ENCODE measurements at places on chromosomes 1 and 21. TPM values are rescaled to one million over a fixed set of nuclear protein-coding genes. Genes with fewer than 3 reads are reported as not detected.

GRCh38 chr1:171916315-171916771, 75.0 kb downstream of the DNM3 start:
- no peaks in the 10 kb centered on the region for H3K36me3 ChIP-seq
- no peaks in the 10 kb centered on the region for H3K27me3 ChIP-seq
- H3K4me1 ChIP-seq, result no peaks in the 10 kb centered on the region
- DNase-seq, result no peak

DNA sequence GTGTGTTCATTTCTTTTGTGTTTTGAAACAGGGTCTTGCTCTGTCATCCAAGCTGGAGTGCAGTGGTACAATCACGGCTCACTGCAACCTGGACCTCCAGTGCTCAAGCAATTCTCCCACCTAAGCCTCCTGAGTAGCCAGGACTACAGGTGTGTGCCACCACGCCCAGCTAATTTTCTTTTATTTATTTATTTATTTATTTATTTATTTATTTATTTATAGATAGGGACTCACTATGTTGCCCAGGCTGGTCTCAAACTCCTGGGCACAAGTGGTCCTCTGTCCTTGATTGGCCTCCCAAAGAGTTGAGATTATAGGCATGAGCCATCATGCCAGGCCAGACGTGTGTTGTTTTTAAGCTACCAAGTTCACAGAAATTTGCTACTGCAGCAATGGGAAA, 43.8 kb upstream of the TLR5 start:
- H3K36me3 ChIP-seq, result no peaks in the 10 kb centered on the region
- no peak overlapping the region for H3K4me3 ChIP-seq
- DNase-seq, result no peak

- H3K27ac ChIP-seq, result peak overlapping the region; percentile 21
- H3K4me1 ChIP-seq, result no peaks in the 10 kb centered on the region
- H3K27me3 ChIP-seq, result no peaks in the 10 kb centered on the region
- no peak overlapping the region for H3K4me3 ChIP-seq
- no peaks in the 10 kb centered on the region for H3K36me3 ChIP-seq
Measured at GRCh38 chr1:174818951-174819350, 180.8 kb upstream of the CACYBP start.

Gene WRAP73
- 51.7 TPM for total RNA-seq

DNA sequence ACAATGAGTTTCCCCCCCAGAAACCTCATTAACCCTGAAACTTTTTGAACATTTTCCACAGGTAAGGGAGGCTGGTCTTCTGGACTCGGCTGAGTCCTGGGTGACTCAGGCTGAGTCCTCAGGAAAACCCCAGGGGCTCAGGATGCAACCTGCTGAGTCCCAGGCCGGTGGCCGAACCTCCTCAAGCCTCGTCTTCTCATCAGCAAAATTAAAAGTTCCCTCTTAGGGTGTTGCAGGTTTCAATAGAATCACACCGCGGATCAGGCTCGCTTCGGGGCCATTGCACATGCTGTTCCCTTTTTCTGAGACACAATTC, 35.0 kb upstream of the GRHL3 start:
- H3K27me3 ChIP-seq, result no peaks in the 10 kb centered on the region
- H3K4me3 ChIP-seq, result no peak overlapping the region
- no peak for DNase-seq

DNA sequence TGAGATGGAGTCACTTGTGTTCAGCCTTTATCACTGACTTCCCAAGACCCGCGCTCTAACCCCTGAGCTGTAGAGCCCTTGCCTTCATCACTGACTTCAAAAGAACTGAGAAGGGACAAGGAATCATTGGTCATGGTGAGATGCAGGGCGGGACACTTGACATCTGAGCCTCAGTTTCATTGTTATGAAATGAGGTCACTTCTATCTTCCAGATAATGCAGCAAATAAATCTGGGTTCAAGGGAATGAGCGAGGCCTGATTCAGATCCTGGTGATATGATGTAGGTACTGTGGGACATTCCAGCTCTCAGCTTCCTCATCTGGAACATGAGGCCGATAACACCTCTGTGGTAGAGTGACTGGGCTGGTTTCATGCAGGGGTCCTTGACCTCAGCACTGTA, 13.8 kb downstream of the KAZN start:
- no peaks in the 10 kb centered on the region for H3K4me1 ChIP-seq
- no peaks in the 10 kb centered on the region for H3K36me3 ChIP-seq
- H3K27me3 ChIP-seq, result no peaks in the 10 kb centered on the region
- H3K27ac ChIP-seq, result no peak overlapping the region

- H3K36me3 ChIP-seq, result peaks cover 13% of the 10 kb centered on the region
- H3K27ac ChIP-seq, result peak overlapping the region; percentile 41
- no peak for DNase-seq
- peak overlapping the region; percentile 44 for H3K4me3 ChIP-seq
- H3K27me3 ChIP-seq, result no peaks in the 10 kb centered on the region
Measured at GRCh38 chr21:34524646-34525601, 12.9 kb upstream of the KCNE1 start.

DNA sequence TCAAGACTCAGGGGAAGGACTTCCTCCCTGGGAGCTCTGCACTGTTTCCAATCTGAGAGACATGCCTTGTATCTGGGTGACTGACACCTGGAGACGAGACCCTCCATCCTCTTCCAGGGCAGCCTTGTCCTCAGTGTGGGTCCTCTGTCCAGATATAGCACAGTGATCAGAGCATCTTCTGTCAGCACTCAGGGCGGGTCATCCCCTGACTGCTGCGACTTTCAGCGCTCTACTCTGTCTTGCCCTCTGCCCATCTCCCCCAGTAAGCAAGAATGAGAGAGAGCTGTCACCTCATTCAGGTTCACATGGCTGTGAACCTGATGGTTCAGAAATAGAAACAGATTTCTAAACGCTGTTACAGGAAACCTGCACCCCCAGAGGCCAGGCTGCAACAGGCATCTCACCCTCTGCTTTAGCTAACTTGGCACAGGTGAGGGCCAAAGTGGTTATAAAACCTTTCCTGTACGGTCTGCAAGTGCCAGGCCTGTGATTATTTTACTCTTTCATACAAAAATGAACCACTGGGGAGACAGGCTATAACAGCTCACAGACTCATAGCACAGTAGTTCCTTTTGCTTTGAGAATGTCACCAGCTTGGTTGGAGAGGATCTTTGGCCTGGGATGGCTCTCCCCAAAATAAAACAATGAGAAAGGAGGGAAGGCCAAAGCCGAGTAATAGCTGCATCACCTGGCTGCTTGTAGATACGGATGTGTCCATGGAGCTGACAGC, 11.4 kb upstream of the TENT5C start:
- peak; percentile 23 for DNase-seq
- no peaks in the 10 kb centered on the region for H3K27me3 ChIP-seq
- no peak overlapping the region for H3K4me3 ChIP-seq
- no peaks in the 10 kb centered on the region for H3K36me3 ChIP-seq

DNA sequence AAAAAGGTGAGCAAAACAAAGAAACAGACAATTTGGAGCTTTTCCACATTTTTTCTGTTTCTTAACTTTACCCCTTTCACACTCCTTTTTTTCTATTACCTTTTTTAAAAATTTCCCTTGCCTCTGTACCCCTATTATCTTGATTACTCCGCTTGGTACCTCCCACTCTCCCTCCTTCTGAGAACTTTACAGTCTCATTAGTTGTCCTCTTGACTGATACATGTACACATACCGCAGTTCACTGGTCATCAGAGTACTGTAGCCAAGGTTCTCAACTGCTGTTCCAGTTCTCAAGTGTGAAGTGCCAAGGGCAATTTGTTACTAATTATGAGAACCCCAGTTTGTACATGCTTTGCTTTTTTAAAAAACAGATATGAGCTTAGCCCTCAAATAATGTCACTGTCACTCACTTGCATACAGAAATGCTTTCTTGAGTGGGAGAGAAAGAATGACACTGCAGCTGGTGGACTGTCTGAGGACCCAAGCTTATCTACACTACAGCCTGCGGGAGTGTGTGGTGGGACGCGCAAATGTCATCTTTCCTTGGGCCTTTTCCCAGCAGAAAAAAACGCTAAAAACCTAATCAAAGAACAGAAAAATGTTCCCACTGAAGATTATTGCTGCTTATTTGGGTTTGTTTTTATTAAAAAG, 160.8 kb downstream of the DISP1 start:
- H3K27me3 ChIP-seq, result no peaks in the 10 kb centered on the region
- DNase-seq, result no peak
- peaks cover 10% of the 10 kb centered on the region for H3K4me1 ChIP-seq
- H3K4me3 ChIP-seq, result no peak overlapping the region
- no peaks in the 10 kb centered on the region for H3K36me3 ChIP-seq

Gene FMOD
- total RNA-seq, result 33.8 TPM

- peaks cover 6% of the 10 kb centered on the region for H3K4me1 ChIP-seq
Measured at GRCh38 chr1:167122568-167122967, 28.7 kb downstream of the STYXL2 start.

Gene GRIK1
- 7.4 TPM for total RNA-seq

DNA sequence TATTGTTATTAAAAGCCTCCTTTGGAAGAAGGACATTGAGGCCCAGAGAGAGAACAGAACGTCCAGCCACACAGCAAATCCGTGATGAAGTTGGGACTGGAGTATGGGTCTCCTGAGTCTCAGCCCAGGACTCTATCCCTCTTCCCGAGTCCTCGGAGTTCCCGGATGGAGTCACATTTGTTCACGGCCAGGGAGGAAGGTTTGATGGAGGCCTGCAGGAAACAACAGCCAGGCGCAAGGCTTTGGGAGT, 357 bp upstream of the TXLNA start:
- no peak for DNase-seq
- peaks cover 13% of the 10 kb centered on the region for H3K36me3 ChIP-seq
- H3K27ac ChIP-seq, result peak overlapping the region; percentile 87
- H3K4me1 ChIP-seq, result peaks cover 11% of the 10 kb centered on the region
- no peaks in the 10 kb centered on the region for H3K27me3 ChIP-seq

DNA sequence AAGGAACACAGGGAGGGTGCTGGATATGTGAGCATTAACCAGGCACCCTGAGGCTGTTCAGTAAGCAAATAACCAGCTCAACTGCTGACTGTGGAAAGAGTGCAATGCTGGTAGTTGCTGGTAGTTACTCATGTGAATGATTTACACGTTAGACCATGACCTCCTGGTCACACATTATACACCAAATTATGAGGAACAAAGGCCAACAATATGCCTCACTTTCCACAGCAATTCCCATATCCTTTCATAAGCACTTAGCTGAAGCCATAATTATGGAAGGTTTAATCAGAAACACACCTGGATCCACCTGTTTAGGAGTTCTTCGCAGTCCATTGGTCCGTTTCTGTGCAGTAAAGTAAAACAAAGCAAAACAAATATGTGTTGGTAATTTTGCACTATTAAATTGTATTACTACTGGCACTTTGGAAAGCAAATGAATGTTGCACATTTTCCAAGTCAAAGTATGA, 281.8 kb downstream of the VAV3 start:
- H3K27me3 ChIP-seq, result no peaks in the 10 kb centered on the region
- no peaks in the 10 kb centered on the region for H3K4me1 ChIP-seq
- peak overlapping the region; percentile 65 for H3K27ac ChIP-seq

GRCh38 chr21:26112127-26112742, 58.3 kb downstream of the APP start:
- H3K4me3 ChIP-seq, result no peak overlapping the region
- DNase-seq, result no peak

Gene VTCN1
- total RNA-seq, result not detected

- no peaks in the 10 kb centered on the region for H3K4me1 ChIP-seq
- no peaks in the 10 kb centered on the region for H3K27me3 ChIP-seq
- no peaks in the 10 kb centered on the region for H3K36me3 ChIP-seq
- DNase-seq, result no peak
- no peak overlapping the region for H3K4me3 ChIP-seq
Measured at GRCh38 chr1:86541859-86542258, 5.0 kb upstream of the CLCA4 start.

- no peak overlapping the region for H3K27ac ChIP-seq
- H3K36me3 ChIP-seq, result no peaks in the 10 kb centered on the region
- no peaks in the 10 kb centered on the region for H3K4me1 ChIP-seq
- no peak for DNase-seq
- no peak overlapping the region for H3K4me3 ChIP-seq
Measured at GRCh38 chr1:200368556-200368955, 41.3 kb downstream of the ZNF281 start.

- H3K4me1 ChIP-seq, result peaks cover 12% of the 10 kb centered on the region
- no peaks in the 10 kb centered on the region for H3K27me3 ChIP-seq
- no peak overlapping the region for H3K4me3 ChIP-seq
- no peaks in the 10 kb centered on the region for H3K36me3 ChIP-seq
Measured at GRCh38 chr1:246705368-246705767, 18.8 kb upstream of the SCCPDH start.

GRCh38 chr1:6871300-6871972, 86.2 kb downstream of the CAMTA1 start:
- H3K4me1 ChIP-seq, result no peaks in the 10 kb centered on the region
- H3K27ac ChIP-seq, result no peak overlapping the region
- no peaks in the 10 kb centered on the region for H3K27me3 ChIP-seq
- no peak overlapping the region for H3K4me3 ChIP-seq

- no peaks in the 10 kb centered on the region for H3K36me3 ChIP-seq
- H3K27me3 ChIP-seq, result no peaks in the 10 kb centered on the region
- no peak overlapping the region for H3K4me3 ChIP-seq
Measured at GRCh38 chr1:35364741-35365140, 96.2 kb downstream of the ZMYM4 start.

DNA sequence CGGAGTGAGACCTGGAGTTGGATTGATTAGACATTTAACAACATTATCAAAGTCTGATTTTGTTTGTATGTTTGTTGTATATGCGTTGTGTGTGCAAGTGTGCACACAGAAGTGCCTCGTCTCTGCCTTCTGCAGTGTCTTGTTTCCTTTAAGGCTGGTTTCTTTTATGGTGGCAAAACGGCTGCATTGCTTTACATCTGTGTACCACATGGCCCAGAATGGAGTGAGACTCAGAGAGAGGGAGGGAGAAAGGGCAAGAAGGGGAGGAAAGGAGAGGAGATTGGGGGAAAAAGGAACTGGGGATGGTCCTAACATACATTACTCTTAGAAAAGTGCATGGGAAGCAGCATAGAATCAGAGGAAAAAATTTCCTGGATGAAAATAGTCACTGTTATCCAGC, 99.7 kb upstream of the WLS start:
- H3K4me3 ChIP-seq, result no peak overlapping the region
- no peak for DNase-seq
- H3K4me1 ChIP-seq, result no peaks in the 10 kb centered on the region
- no peaks in the 10 kb centered on the region for H3K36me3 ChIP-seq
- no peak overlapping the region for H3K27ac ChIP-seq

- no peaks in the 10 kb centered on the region for H3K4me1 ChIP-seq
- no peaks in the 10 kb centered on the region for H3K27me3 ChIP-seq
- no peak overlapping the region for H3K4me3 ChIP-seq
- no peaks in the 10 kb centered on the region for H3K36me3 ChIP-seq
- DNase-seq, result no peak
Measured at GRCh38 chr1:66381621-66382275, 152.2 kb upstream of the SGIP1 start.

Gene PLA2G2F
- not detected for total RNA-seq

All from Peyer's patch (tissue), 4 donors.